ENCODE measurements at places on chromosomes 16 and 17.
A peak's percentile ranks its signal among the peaks of the same experiment; 100 is the strongest.

- peak; percentile 31 for DNase-seq
These were observed 24.0 kb downstream of the SYCE1L start for GRCh38 chr16:77223184-77223583.

DNA sequence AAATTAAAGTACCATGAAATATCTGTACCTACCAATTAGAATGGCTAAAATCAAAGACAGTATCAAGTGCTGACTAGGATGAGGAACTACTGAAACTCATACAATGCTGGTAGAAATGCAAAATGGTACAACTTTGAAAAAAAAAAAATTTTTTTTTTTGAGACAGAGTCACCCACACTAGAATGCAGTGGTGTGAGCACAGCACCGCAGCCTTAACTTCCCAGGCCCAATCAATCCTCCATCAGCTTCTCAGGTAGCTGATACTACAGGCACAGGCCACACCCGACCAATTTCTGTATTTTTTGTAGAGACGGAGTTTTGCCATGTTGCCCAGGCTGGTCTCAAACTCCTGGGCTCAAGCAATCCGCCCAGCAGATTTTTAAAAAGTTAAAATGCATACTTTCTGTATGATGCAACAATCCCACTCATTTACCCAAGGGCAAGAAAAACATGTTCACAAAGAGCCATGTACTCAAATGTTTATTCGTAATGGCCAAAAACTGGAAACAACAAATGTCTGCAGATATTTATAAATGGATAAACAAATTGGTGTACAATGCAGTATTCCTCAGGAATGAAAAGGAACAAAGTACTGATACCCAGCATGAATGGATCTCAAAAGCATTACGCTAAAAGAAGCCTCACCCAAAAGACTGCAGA is 8.7 kb downstream of the SMURF2 start:
- no peak for DNase-seq

DNA sequence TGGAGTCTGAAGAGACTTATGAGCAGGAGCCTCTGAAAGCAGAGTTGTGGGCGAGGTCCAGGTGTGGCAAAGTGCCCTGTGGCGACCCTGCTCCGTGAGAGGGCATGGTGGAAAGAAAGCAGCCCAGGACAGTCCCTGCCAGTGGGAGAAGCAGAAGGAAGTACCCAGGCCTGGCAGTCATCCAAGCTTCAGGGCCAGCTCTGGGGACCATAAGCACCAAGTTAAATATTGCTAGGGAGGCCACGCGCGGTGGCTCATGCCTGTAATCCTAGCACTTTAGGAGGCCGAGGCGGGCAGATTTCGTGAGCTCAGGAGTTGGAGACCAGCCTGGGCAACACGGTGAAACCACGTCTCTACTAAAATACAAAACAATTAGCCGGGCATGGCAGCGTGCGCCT is 4.9 kb upstream of the ASGR1 start:
- DNase-seq: no peak

DNA sequence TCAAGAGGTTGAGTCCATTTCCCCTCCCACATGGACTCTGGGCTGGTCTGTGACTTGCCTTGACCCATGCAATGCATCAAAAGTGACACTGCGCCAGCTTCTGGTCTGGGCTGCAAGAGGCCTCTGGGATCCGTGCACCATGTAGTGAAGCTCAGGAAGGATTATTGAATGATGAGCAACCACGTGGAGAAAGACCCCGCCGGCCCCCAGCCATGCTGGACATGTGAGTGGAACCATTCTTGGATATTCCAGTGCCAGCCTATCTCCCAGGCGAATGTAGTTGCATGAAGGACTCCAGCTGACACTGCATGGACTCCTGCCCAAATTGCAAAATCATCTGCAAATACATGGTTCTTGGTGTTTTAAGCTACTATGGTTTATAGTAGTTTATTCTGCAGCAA is 7.6 kb upstream of the ALOX15B start:
- no peak for DNase-seq

- DNase-seq: peak; percentile 63
These were observed 478.4 kb downstream of the TOX3 start for GRCh38 chr16:52068447-52069074.

- DNase-seq: no peak
These were observed 42.2 kb upstream of the CORO6 start for GRCh38 chr17:29664743-29665480.

DNA sequence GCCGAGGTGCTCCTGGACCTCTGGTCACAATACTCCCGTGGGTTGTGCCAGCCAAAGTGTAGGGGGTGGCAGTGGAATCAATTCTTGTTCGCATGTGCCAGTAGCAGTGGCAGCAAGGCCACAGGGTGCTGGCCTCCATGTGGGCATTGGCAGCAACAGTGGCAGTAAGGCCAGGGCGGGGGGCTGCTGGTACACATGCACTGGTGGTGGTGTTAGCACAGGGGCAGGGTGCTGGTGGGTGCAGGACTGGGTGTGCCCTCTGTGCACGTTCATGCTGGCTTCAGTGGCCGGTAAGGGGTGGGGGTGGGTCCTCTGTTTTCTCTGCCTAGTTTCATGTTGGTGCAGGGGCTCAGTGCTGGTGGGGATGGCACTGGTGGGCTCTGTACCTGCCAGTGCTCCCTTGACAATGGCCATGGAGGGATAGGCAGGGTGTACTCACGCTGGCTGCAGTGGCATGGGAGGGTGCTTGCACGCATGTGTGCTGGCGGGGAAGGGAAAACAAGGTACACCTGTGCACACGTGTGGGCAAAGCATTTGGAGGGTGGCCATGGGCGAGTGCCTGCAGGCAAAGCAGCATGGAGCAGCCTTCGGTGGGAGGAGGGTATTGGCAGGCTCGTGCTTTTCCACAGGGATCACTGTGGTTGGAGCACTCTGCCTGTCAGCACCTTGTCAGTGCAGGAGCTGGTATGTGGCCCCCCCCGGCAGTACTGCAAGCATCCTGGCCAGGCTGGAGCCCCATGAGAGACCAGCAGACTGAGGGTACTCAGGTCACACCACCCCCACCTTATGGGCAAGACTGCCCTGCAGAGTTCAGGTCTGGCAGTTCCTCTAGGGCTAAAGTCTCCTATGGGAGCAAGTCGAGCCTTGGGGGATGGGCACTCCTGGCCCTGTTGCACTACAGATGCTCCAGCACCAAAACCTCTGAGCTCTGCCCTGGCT is 35.8 kb downstream of the NF1 start:
- DNase-seq: no peak

GRCh38 chr17:52648995-52649394 is 490.5 kb upstream of the CA10 start:
- DNase-seq: peak; percentile 64

GRCh38 chr17:40686192-40686591 is 17.4 kb downstream of the KRT24 start:
- DNase-seq: peak; percentile 5

DNA sequence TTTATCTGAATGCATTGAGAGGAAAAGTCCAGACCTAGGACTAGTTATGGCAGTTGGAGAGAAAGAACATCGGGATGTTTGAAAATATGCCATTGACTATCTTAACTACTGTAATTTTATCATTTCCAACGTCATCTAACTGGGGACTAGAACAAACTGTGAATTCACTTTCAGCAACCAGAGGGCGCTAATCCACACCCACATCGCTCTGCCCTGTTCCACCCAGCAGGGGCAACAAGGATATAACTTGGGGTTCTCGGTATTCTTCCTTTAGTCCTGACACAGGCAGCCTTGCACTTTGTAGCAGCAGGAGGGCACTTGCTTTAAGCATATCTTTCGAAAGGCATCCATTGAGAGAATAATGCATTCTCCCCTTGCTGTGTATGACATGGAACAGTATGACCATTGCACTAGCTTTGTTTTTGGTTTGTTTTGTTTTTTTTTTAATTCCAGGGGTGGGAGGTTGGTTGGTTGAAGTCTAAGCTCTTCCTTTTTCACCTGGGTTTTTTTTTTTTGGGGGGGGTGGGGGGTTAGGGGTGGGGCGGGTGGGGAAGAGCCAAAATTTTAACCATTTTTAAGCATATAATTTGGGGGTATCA is 31.5 kb downstream of the SIAH1 start:
- peak; percentile 25 for DNase-seq

DNA sequence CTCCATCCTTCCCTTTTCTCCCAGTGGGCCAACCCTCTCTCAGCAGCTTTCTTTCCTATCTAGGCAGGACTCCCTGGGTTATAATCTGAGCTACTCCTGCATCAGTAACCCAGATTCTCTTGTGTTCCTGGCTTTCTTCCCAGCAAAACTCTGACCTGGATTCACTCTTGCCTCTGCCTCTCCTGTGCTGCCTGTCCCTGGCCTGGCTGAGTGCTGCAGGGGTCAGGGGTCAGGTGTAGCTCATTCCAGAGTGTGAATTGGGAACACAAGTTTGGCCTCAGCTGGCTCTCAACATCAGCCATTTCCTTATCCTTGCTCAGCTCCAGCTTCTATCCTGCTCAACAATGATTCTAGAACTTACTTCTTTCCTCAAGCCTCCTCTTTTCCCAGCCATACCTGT is 2.5 kb upstream of the ST6GALNAC2 start:
- no peak for DNase-seq

- no peak for DNase-seq
These were observed 40.9 kb upstream of the ICAM2 start for GRCh38 chr17:64061178-64061898.

GRCh38 chr17:57890857-57891232 is 41.0 kb upstream of the MRPS23 start:
- DNase-seq: no peak

GRCh38 chr16:2782583-2783351 is 4.6 kb downstream of the PRSS33 start:
- DNase-seq: no peak

GRCh38 chr16:1414532-1415260 is at the start of gene UNKL:
Gene UNKL, minus strand, starts transcription at chr16:1414704. Its CDS starts 13 bp downstream, at chr16:1414691.
- DNase-seq: peak; percentile 33

DNA sequence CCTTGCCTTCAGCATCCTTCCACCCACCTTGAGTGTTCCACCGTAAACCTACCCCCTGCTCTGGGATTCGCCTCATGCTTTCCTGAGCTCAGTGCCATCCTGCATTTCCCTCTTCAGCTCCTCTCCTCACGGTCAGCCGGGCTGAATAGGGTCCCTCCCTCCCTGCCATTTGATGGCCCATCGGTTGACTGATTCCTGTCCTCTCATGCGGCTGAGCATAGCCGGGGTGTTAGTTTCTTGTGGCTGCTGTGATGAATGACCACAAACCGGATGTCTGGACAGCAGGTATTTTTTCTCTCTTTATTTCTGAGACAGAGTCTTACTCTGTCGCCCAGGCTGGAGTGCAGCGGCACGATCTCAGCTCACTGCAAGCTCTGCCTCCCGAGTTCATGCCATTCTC is 44.1 kb upstream of the MGAT5B start:
- DNase-seq: no peak

GRCh38 chr16:380762-381011 is 1.1 kb downstream of the PGAP6 start:
- DNase-seq: no peak

DNA sequence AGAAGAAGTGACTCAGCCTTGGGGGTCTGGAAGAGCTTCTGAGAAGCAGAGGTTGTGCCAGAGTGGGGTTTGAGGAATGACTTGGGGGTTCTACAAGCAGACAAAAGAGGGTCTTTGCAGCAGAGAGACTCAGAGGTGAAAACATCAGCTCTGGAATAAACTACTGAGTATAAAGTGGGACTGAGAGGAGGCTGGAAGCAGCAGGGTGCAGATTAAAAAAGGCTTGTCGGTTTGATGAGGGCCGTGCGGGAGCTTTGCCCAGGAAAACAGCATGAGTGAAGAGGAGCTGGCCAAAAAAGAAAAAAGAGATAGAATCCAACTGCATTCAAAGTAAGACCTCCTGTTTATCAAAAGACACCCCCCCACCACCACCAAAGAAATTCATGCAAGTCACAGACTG is 13.1 kb upstream of the ACE start:
- DNase-seq: no peak

- DNase-seq: no peak
These were observed 12.9 kb downstream of the G6PC1 start for GRCh38 chr17:42913522-42913921.

DNA sequence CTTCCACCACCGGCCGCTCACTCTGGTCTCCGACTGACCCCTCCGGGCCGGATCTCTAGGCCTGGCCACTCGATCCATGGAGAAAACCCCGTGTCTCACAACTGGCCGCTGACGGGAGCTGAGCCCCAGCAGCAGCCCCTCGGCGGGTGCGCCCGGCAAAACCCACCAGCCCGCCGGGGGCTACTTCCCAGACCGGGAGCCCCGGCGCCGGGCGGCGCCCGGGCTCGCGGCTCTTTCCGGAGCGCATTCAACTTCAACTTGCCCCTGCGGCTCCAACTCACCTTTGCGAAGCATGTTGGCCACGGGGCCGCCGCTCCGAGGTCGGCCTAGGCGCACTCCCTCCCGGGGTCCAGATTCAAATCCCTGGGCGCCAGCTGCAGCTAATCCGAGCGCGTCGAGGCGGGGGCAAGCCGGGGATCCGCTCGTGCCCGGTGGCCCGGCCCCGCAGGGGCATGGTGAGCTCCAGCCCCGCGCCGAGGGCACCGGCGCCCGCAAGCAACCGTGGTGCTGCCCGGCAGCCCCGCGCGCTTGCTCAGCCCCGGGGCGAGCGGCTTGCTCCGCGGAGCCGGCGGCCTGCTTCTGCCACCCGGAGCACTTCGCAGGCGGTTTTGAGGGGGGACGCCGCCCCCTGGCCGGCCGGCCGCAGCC is 438 bp downstream of the RTN4RL1 start:
- no peak for DNase-seq

DNA sequence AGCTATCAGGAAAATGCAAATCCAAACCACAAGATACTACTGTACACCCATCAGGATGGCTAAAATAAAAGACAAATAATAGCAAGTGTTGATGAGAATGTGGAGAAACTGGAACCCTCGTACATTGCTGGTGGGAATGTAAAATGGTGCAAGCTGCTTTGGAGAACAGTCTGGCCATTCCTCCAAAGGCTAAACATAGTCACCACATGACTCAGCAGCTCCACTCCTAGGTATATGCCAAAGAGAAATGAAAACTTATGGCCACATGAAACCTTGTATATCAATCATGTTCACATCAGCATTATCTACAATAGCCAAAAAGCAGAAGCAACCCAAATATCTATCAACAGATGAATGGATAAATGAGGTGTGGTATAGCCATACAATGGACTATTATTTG is 28.5 kb downstream of the VAC14 start:
- DNase-seq: no peak

Measured in COR-L47 (cell line).